ENCODE measurements at places on chromosomes 13 and 19. TPM values are rescaled to one million over a fixed set of nuclear protein-coding genes. Genes with fewer than 3 reads are reported as not detected.

Gene ZNF552
- 48.3 TPM for total RNA-seq

Gene ZNF540
- total RNA-seq: not detected

Gene GGACT
- 9.2 TPM for total RNA-seq

Gene S1PR4
- 6.0 TPM for total RNA-seq

Gene RASGRP4
- not detected for total RNA-seq

Gene CAPN12
- total RNA-seq: 44.8 TPM

Gene PSG5
- total RNA-seq: not detected

Gene CGB8
- not detected for total RNA-seq

Gene THSD8
- 1.6 TPM for total RNA-seq

Gene AMER2
- total RNA-seq: 0.16 TPM

Gene TTC9B
- not detected for total RNA-seq

Gene FREM2
- 2.2 TPM for total RNA-seq

Gene PODNL1
- total RNA-seq: 3.1 TPM

Gene CDC34
- 116 TPM for total RNA-seq

Gene ZNF333
- total RNA-seq: 21.3 TPM

Gene INSL3
- total RNA-seq: not detected

Gene NAPA
- 94.8 TPM for total RNA-seq

Gene ASF1B
- 4.5 TPM for total RNA-seq

Gene LIM2
- not detected for total RNA-seq

Gene ZNF221
- total RNA-seq: 3.4 TPM

Gene SGCG
- not detected for total RNA-seq

Gene SSC5D
- 3.4 TPM for total RNA-seq

Gene SYT3
- 0.64 TPM for total RNA-seq

Gene PLEKHA4
- 5.6 TPM for total RNA-seq

Gene PLPP2
- 161 TPM for total RNA-seq

Gene CEACAM1
- total RNA-seq: 38.6 TPM

Gene CASP14
- not detected for total RNA-seq

Gene AMH
- total RNA-seq: not detected

Gene USF2
- total RNA-seq: 164 TPM

Gene POP4
- 6.4 TPM for total RNA-seq

Gene TNFSF9
- 2.7 TPM for total RNA-seq

Gene SERTM1
- total RNA-seq: not detected

Gene GPR12
- 0.14 TPM for total RNA-seq

Gene FARP1
- 41.8 TPM for total RNA-seq

Gene CDC37
- 165 TPM for total RNA-seq

Gene LILRB4
- total RNA-seq: 4.0 TPM

Gene B3GNT3
- 112 TPM for total RNA-seq

Gene MEIOSIN
- total RNA-seq: not detected

Gene PPM1N
- 1.00 TPM for total RNA-seq

Gene SYNGR4
- not detected for total RNA-seq

Gene KLK15
- total RNA-seq: 3.8 TPM

Measured in transverse colon (tissue), 4 donors.